Stimulated activated naive CD4-positive, alpha-beta T cell treated with Interleukin-2 at 50 U/mL for 16 hours (primary cell): ENCODE measurements at places on chromosomes 2 and 18.

- no peak for DNase-seq
Observed at GRCh38 chr2:69372767-69373166, 14.3 kb downstream of the GFPT1 start.

- DNase-seq: no peak
Observed at GRCh38 chr2:118940486-118941120, 1.4 kb upstream of the MARCO start.

GRCh38 chr18:76772665-76773064 is 49.7 kb upstream of the ZNF236 start:
- no peak for DNase-seq

- DNase-seq: no peak
Observed at GRCh38 chr2:214076527-214076926, 334.3 kb upstream of the VWC2L start.

GRCh38 chr2:214005337-214005736 is 405.5 kb upstream of the VWC2L start:
- DNase-seq: no peak

- DNase-seq: no peak
Observed at GRCh38 chr2:188244383-188244782, 47.3 kb upstream of the GULP1 start.

GRCh38 chr2:105464325-105464724 is 65.5 kb upstream of the FHL2 start:
- no peak for DNase-seq

GRCh38 chr2:221571551-221572218 is 419 bp downstream of the EPHA4 start:
- DNase-seq: peak; percentile 51

- no peak for DNase-seq
Observed at GRCh38 chr2:232581725-232582124, 31.2 kb downstream of the EIF4E2 start.

DNA sequence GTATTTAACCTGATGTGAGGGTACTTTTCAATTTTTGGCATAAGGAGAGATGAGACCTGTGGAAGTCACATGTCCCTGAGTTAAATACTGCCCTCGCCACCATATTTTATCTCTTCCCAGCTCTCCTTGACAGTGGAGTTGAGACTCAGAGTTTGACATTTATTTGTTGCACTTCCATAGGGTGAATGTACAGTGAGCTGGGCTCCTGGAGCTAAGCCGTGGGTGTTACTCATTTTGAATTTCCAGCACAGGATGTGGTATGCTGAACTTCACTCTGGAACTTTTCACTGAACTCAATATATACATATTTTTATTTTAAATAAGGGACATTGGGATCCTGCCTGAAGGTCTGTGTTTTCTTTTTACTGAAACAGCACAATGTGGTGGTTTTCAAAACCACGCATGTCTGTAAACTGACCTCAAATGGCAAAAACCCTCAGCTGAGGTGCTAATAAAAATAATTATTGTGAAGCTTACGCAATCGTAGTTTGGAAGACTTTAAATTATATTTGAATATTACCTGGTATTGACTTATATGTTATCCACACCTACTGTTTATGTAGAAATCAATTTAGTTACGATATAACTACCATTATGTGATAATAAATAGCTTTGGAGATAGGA is 12.1 kb downstream of the RNF144A start:
- no peak for DNase-seq

- DNase-seq: no peak
Observed at GRCh38 chr18:56770097-56770496, 118.9 kb downstream of the WDR7 start.

DNA sequence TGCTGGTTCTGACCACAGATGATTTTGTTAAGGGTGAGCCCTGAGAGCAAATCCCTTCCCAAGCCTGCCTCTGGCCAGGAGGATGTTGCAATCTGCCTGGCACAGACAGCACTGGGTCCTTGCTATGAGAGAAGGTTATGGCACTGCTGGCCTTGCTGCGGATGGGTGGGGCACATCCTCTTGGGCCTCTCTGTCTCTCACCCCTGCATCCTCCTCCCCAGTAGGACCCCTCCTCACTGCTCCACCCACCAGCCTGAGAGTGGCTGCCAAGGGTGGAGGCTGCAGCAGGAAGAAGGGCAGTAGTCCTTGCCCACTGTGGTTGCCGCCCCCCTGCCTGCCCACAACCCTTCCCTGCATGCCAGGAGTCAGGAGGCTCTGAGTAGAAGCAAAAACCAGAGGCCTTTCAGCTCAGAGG is 180.9 kb downstream of the ZBTB7C start:
- DNase-seq: no peak

GRCh38 chr2:188978291-188979081 is 4.3 kb downstream of the COL3A1 start:
- DNase-seq: no peak

DNA sequence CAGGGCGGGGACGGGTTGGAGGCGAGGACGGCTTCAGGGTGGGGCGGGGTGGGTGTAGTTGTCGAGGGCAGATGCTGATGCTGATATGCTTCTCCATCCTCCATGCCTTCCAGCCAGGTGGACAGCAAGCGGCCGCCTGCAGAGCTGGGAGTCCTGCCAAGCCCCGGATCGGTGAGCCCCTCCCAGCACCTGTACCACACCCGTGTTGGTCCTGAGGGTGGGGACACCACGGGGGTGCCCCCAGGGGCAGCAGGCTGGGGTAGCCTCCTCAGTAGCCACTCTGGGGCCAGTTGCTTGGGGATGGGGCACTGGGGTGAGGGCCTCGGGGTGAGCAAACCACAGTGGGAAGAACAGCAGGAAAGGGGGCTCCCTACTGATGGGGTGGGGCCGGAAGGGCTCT is 2.6 kb downstream of the ANO7 start:
- no peak for DNase-seq

- no peak for DNase-seq
Observed at GRCh38 chr2:143231254-143231645, 102.0 kb downstream of the ARHGAP15 start.

- no peak for DNase-seq
Observed at GRCh38 chr2:130251873-130252620, 53.8 kb upstream of the TUBA3E start.

DNA sequence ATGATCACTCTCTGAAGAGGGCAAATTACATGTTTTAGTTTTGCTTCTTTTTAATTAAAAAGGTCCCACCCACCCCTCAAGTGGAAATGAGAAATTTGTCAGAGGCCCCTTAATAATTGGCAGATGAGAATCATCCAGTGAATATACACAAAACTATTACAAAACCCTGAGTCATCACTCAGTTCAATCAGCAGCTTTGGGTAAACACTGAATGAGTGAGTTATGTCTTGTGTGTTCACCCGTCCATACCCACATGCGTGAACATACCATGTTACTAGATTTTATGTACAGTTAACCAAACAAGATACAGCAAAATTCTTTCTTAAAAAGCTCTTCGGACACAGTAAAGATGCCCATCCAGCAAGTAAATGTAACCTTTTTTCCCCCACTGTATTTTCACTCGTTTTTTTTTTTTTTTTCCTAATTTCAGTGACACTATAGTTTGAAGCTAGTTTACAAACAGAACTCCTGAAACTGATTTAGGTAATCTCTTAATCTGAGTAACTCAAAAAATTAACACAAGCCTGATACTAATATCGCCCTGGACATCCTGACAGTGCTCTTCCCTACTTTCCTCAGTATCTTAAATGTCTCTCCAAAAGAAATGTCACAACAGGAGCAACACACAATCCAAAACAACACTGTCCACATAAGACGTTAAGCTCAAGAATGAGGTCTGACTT is 1.4 kb downstream of the PSME4 start:
- DNase-seq: no peak
